Kidney epithelial cell (primary cell): ENCODE measurements at places on chromosomes 12 and 14. TPM values are rescaled to one million over a fixed set of nuclear protein-coding genes. Genes with fewer than 3 reads are reported as not detected.
A peak's percentile ranks its signal among the peaks of the same experiment; 100 is the strongest.

SLC8A3 gene
- 0.08 TPM in 1 of 2 replicates, not detected in the other for total RNA-seq

GRCh38 chr12:99906786-99907579, 77.8 kb downstream of the ANKS1B start:
- no peak for DNase-seq

DNA sequence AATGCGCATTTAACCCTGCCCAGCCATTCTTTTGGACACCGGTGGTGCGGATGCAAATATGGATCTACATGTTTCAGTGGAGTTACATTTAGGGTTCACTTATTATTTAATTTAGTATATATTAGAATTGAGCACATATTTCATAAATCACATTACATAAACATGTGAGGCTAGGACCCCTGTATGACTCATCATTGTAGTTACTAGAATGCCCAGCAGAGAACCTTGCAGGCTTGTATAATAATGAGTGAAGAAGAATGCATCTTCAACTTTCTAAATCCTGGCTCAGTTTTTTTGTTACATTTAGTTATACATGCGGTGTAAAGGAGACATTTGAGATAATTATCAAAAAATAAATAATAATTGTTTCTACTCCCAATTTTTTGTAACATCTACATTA, 369.0 kb downstream of the ATP23 start:
- no peak for DNase-seq

GRCh38 chr12:75825686-75826085, 205.9 kb downstream of the PHLDA1 start:
- peak; percentile 90 for DNase-seq

GRCh38 chr14:20855652-20856291, 35.4 kb upstream of the RNASE3 start:
- DNase-seq: peak; percentile 56

KSR2 gene
- total RNA-seq: 0.14 and 0.29 TPM in 2 replicates

ACSM4 gene
- not detected in 2 replicates for total RNA-seq

GRCh38 chr12:102417055-102417454, 63.3 kb downstream of the IGF1 start:
- DNase-seq: no peak

GRCh38 chr14:90111895-90112534, 50.2 kb downstream of the KCNK13 start:
- peak; percentile 64 for DNase-seq

- no peak for DNase-seq
Observed at GRCh38 chr12:989751-990660, 1.0 kb upstream of the ERC1 start.

MYO1H gene
- not detected in 2 replicates for total RNA-seq

DNA sequence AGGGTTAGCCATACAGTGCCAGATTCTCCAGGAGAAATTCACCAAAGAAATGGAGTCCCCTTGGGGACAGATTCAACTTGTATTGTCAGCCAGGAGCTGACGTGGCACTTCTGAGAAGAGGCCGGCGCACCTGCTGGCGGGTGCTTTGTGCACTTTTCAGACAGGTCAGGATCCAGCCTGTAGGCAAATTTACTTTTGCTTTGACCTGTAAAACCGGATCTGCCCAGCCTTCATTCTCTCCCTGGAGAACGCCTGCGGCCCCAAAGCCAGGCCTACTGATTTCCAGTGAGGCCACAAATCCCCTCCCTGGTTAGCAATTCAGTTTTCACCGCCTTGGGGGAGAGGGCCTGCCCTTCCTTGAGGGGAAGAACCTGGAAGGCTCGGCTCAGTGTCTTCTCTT, 17.4 kb downstream of the P2RX4 start:
- no peak for DNase-seq

DNA sequence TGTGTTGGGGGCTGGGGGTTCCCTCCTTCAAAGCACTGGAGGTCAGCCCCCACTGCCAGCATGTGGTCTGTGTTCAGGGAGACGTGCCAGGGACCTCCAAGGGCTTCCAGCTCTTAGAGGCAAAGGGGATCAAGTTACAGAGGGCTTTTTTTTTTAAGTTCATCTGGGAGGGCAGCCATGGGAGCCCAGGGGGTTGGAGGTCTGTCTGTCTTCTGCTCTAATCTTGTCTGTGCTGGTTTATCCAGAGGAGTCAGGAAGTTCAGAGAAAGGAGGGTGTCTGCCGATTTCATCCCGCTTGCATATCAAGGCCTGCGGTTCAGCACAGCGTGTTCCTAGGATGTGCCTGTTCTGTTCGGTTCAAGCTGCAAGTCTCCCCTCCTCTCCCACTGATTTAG, 72.2 kb downstream of the TMEM132C start:
- no peak for DNase-seq

TPH2 gene
- total RNA-seq: not detected in 2 replicates

DNA sequence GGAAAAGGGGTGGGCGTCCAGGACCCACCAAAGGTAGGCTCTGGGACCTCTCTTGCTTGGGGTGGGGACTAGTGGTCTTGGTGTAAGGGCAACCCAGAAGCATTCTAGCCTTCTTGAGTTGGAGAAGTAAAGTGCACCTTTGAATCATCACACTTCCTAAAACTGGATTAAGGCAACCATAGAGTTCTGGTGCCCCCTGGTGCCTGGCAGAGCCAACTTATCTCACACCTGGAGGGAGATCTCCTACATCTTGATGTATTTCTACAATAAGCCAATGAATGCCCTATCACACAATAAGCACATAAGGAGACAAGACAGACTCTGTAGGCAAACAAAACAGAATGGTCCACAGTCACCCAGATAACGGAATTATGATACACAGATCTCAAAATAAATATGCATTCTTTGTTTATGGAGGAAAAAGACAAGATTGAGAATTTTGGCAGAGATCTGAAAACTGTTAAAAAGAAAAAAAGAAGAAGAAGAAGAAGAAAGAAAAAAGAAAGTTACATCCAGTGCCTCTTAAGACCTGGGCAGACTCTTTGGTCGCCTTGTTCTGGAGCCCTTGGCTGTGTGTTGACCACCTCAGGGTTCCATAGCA, 95.9 kb upstream of the PPP2R5C start:
- DNase-seq: peak; percentile 2

DNA sequence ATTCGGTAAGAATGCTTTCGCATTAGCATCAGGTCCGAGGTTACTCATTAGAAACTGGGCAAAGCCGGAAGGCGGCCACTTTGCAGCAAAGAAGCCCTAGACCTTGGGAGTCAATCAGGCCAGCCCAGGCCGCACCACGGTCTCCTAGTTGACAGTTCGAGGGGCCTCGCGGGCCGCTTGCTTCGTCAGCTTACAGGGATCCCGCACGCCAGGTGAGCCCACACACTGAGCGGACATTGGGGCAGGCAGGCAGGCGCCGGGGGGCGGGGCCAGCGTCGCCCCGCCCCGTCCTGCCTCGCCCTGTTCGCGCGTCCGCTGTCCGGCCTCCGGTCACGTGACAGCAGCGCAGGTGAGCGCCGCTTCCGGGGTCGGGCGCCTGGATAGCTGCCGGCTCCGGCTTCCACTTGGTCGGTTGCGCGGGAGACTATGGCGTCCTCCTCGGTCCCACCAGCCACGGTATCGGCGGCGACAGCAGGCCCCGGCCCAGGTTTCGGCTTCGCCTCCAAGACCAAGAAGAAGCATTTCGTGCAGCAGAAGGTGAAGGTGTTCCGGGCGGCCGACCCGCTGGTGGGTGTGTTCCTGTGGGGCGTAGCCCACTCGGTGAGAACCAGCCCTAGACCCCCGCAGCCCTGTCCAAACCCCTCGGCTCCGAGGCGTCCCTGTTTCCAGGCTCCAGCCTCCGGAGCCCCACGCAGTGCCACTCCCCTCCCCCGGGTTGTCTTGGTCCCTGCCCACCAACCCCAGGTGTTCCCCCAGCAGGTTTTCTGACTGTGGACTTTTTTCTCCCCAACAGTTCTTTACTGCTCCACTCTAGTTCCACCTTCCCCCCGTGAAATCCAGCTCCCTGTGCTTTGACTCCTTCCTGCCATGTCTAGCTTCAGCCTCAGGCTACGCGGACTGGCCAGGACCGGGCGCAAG, at the start of gene PIP4K2C:
TSS of gene PIP4K2C (plus strand) at position 329 of the 918 bp plus-strand sequence. CDS start at position 427, 98 bp downstream.
- DNase-seq: peak; percentile 45

- DNase-seq: no peak
Observed at GRCh38 chr14:99720941-99721791, 37.1 kb downstream of the CYP46A1 start.

DNA sequence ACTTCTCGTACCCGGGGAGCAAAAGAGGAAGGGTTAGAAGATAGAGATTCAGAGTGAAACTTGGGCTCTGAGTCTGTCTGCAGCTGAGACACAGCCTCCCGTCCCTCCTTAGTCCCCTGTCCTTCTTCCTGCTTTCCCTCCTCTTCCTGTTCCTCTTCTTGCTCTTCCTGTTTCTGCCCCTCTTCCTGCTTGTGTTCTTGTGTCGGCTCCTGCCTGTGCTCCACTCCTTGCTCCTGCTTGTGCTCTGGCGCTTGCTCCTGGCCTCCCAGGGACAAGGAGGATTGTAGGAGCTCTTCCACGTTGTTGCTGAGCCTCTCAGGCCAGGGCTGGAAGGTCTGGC, 3.0 kb downstream of the ACRBP start:
- DNase-seq: no peak

GRCh38 chr12:12008232-12008850, 62.4 kb upstream of the BCL2L14 start:
- DNase-seq: no peak

- no peak for DNase-seq
Observed at GRCh38 chr12:53274445-53274844, 6.3 kb downstream of the ESPL1 start.

BCL11B gene
- 2.1 and 2.3 TPM in 2 replicates for total RNA-seq

SERPINA3 gene
- total RNA-seq: 33.9 and 45.3 TPM in 2 replicates

- no peak for DNase-seq
Observed at GRCh38 chr14:53884601-53885000, 72.0 kb downstream of the BMP4 start.

DNA sequence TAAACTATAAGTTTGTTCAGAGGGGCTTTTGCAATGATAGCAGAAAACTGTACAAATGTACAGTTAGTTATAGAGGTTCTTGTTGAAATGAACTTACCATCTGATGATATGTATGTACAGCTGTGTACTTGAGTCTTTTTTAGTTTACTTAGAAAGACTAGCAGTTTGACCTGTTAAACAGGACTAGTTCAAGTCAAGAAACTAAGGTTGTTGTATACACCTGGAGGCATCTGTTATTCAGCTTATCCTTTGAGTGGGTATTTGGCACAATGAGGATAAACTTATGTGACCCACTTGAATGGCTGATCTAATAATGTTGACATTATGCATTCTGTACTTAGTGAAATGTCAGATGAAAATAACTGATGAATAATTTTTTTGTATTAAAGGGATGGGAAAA, 13.4 kb downstream of the MTERF2 start:
- DNase-seq: no peak

DNA sequence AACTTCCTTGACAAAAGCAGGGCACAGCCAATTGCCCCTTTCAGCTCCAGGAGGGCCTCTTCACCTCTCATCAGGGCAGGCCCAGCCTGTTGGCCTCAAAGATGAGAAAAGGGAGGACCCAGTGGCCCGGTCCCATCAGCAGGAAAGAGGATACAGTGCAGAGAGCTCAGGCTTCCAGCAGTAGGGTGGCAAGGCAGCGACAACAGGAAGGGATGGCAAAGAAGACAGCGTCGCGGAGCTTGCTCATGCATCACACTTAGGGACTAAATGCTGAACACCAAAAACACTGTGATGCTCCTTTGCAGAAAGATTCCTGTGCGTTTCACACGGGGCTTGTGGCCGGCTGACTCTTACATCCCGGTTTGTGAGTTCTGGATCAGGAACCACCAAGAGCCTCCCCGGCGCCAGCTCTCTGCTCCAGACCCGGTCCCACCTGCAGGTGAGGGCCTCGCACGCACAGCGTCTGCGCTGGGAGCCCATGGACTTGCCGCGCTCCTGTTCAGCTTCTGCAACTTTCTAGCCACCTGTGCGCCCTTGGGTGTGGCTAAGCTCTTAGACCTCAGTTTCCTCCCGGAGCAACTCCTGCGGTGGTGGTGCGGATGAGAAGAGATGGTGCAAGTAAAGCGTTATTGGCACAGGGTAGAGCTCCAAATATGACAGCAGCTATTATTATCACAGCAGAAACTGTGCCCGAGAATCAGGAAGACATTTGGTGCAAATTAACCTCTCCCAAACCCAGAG, 15.3 kb upstream of the BCL7A start:
- no peak for DNase-seq

DNA sequence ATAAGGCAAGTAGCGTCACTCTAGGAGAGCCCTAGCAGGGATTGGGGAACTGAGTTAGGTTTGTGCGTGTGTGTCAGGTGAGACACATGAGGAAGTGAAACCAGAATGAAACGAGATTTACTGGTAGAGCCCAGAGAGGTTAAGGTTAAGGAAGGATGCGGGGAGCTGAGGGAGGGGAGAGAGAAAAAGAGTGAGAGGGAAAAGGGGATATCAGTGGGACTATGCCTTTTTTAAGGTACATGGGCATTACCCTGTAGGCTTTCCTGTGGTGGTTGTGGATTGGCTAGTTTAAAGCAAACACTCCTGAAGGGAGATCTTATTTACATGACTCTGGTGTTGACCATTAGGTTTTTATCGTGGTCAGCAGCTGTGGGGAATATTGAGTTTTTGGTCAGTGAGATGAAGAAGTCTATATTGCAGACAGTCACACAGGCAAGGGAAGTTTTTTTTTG, 13.9 kb downstream of the ZDHHC17 start:
- no peak for DNase-seq

DNA sequence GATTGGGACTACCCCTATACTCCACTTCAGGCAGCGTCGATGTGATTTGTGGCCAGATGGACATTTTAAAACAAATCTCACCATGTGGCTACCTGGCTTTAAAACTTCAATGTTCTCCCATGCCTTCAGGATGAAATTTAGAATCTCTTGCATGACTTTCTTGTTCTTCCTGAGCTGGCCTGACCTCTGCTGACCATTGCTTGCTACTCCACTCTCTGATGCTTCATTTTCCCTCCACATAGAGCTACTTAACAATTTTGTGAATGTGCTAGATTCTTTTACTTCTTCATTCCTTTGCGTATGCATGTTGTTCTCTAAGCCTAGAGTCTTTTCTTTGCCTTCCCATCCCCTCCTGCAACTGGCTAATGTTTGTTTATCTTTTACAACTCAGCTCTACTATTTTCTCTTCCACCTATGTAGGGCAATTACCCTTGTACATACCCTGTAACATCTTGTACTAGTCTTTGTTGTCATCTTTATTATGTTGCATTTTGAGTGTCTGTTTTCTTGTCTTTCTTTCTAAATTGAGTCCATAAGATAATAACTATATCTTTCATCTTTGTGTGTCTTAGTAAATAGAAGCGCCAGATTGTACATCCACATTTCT, 41.2 kb downstream of the YLPM1 start:
- no peak for DNase-seq

CPSF6 gene
- 34.6 and 35.6 TPM in 2 replicates for total RNA-seq

DNA sequence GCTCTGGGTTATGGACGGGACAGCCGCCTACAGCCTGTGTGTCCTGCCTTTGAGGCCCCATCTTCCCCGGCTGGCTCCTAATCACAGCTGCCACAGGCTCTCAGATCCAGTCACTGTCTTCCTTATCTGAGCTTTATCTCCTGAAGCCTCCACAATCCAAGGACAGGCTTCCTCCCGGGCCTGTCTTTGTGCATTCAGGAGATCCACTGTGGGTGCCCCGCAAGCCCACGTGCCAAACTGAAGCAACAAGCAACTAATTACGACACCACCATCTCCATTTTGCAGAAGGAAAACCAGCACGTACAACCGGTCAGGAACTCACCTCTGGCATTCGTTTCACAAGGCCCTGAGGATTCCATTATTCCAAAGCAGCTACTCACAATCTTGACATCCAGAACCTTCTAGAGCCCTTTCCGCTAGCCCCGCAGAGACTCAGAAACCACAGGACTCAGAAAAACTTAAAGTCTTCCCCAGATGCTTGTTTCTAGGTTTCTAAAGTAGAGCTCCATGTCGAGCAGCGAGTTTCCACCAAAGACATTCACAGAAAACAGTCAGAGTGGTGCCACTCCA, 14.0 kb downstream of the SYNE3 start:
- no peak for DNase-seq

- DNase-seq: no peak
Observed at GRCh38 chr12:66160704-66161103, 9.1 kb downstream of the TMBIM4 start.

BMAL2 gene
- total RNA-seq: 28.4 and 31.3 TPM in 2 replicates
